ENCODE measurements at places on chromosomes 7 and 10. TPM values are rescaled to one million over a fixed set of nuclear protein-coding genes. Genes with fewer than 3 reads are reported as not detected.
A peak's percentile ranks its signal among the peaks of the same experiment; 100 is the strongest.

The NKX2-3 gene
- not detected for total RNA-seq

The PRKCQ gene
- total RNA-seq, result 2.0 TPM

- peak; percentile 31 for ATAC-seq
These were observed 233.0 kb downstream of the PTN start for GRCh38 chr7:137110535-137110934.

DNA sequence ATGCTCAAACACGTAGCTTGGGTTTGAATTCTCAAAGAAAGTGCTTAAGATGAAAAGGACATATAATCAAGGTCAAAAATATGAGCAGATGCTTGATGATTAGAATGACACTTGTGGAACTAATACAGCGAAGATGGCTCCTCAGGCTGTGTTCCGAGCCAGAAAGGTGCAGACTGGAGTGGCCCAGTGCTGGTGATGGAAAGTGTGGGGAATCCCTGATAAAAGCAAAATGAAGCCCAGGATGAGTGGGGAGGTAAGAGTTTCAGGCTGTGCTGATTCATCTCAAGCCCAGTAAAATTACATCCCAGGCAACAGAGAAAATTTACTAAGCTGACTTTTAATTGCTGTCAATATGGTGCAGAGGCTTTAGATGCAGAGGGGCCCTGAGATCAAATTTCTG is 77.8 kb upstream of the IKZF1 start:
- ATAC-seq, result no peak

DNA sequence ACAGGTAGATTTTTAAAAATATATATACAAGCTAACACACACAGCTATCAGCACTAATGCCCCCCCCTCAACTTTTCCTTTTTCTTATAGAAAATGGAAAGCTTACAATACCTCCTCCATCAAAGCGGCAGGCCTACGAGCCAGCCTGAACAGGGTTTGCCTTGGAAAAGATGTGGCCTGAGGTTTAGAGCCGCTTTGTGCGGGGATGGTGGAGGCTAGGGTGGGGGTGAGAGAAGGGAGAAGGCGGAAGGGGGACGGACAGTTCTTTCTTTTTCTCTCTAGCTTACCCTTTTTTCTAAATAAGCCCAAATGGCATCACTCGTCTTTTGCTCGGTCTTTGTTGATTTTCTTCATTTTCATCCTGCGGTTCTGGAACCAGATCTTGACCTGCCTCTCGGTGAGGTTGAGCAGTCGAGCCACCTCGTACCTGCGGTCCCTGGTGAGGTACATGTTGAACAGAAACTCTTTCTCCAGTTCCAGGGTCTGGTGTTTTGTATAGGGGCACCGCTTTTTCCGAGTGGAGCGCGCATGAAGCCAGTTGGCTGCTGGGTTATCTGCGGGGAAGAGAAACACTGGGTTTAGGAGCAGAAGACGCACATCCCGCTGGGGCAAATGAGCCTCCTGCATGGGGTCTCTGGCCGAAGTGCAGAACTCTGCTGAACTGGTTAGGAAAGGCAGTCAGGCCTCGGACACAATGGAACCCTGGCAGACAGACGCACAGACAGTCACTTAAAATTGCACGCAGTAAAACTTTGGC is 1.9 kb downstream of the HOXA9 start:
- ATAC-seq, result no peak

GRCh38 chr10:31143331-31143935 is 111.8 kb upstream of the ZNF438 start:
- ATAC-seq, result no peak

GRCh38 chr7:117132321-117133120 is 179.2 kb downstream of the ST7 start:
- ATAC-seq, result no peak
